Hepatocyte (in vitro differentiated cells): ENCODE measurements at places on chromosomes 2 and 18. TPM values are rescaled to one million over a fixed set of nuclear protein-coding genes. Genes with fewer than 3 reads are reported as not detected.
A peak's percentile ranks its signal among the peaks of the same experiment; 100 is the strongest.

DNA sequence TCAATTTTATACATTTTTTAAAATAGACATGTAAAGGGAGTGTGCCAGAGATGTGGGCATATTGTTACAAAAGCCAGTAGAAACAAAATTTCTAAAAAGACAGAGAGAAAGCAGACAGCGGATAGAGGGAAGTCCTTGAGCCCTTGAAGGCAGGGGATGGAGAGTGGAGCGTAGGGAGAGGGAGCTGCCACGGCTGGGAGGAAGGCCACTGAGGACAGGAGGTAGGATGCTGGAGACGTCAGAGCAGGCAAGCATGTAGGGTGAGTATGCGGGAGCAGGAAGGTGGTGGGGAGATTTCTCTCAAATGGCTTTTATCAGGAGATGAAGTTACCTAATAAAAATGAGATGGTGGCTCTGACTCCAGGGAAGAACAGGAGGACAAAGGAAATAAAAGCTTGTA is 24.0 kb upstream of the NCL start:
- no peaks in the 10 kb centered on the region for H3K4me1 ChIP-seq
- no peaks in the 10 kb centered on the region for H3K27me3 ChIP-seq
- no peak overlapping the region for H3K27ac ChIP-seq
- DNase-seq, result no peak
- H3K36me3 ChIP-seq, result no peaks in the 10 kb centered on the region

- peak; percentile 40 for DNase-seq
- no peak overlapping the region for H3K27ac ChIP-seq
- no peaks in the 10 kb centered on the region for H3K4me1 ChIP-seq
- H3K4me3 ChIP-seq, result no peak overlapping the region
Observed at GRCh38 chr2:49616800-49617199, 462.5 kb upstream of the FSHR start.

- H3K27me3 ChIP-seq, result no peaks in the 10 kb centered on the region
- H3K36me3 ChIP-seq, result no peaks in the 10 kb centered on the region
- DNase-seq, result no peak
- H3K4me1 ChIP-seq, result no peaks in the 10 kb centered on the region
- H3K4me3 ChIP-seq, result no peak overlapping the region
Observed at GRCh38 chr2:148586522-148587128, 57.9 kb upstream of the EPC2 start.

CYRIA gene
- 1.5 and 1.8 TPM in 2 replicates for total RNA-seq

DNA sequence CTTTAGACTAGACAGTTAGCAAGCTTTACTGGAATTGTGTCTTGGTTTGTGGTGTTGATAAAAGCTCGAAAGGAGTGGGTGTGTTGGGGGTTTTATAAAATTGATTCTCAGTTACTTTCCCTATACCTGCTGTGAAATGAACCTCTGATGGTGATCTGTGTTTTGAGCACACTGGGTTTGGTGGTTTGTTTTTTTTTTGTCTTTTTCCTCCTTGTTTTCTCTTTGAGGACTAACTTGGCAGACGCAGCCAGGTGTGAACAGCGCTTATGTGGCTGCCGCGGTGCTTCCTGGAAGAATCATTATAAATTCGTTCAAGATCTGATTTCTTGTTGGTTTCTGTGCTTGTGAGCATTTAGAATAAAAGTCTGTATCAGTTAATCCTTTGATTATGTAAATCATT is 28.5 kb downstream of the GRHL1 start:
- DNase-seq, result no peak
- no peaks in the 10 kb centered on the region for H3K4me1 ChIP-seq
- no peak overlapping the region for H3K4me3 ChIP-seq
- H3K36me3 ChIP-seq, result no peaks in the 10 kb centered on the region

DNA sequence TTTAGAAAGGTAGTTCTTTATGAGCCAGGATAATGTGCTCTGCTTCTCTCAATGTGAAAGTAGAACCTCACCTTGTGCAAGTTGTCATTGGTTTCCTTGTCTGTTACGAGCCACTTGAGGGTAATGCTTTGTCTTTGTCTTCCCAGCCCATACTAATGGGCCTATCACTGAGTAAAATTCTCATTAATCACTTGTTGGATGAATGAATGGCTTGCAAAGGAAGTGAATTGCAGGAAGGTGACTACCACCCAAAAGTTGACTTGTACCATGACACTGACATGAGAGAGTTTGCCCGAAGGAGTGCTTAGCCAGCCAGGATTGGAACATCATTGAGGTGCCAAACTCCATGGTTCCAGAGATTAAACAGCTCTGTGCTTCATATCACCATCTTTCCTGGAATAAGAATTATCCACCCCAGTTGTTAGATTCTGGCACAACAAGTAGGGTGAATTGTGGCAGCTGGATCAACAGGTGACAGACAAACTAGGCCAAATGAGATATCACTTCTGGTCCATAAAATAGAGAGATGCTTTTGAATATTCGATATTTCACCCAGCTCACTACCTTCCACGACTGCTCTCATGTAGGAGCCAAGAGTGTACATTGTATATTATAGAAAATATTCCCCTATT is 20.5 kb upstream of the CD28 start:
- H3K4me1 ChIP-seq, result peaks cover 5% of the 10 kb centered on the region
- H3K27me3 ChIP-seq, result no peaks in the 10 kb centered on the region
- H3K27ac ChIP-seq, result no peak overlapping the region
- no peak for DNase-seq

- no peaks in the 10 kb centered on the region for H3K4me1 ChIP-seq
- no peak for DNase-seq
- no peaks in the 10 kb centered on the region for H3K36me3 ChIP-seq
- no peaks in the 10 kb centered on the region for H3K27me3 ChIP-seq
- H3K27ac ChIP-seq, result no peak overlapping the region
Observed at GRCh38 chr2:128726236-128726635, 407.6 kb upstream of the HS6ST1 start.

CYP20A1 gene
- total RNA-seq, result 22.0 and 26.5 TPM in 2 replicates

- no peak overlapping the region for H3K4me3 ChIP-seq
- H3K27me3 ChIP-seq, result no peaks in the 10 kb centered on the region
- no peaks in the 10 kb centered on the region for H3K36me3 ChIP-seq
Observed at GRCh38 chr2:7825591-7826312, 856.1 kb upstream of the ID2 start.

DNA sequence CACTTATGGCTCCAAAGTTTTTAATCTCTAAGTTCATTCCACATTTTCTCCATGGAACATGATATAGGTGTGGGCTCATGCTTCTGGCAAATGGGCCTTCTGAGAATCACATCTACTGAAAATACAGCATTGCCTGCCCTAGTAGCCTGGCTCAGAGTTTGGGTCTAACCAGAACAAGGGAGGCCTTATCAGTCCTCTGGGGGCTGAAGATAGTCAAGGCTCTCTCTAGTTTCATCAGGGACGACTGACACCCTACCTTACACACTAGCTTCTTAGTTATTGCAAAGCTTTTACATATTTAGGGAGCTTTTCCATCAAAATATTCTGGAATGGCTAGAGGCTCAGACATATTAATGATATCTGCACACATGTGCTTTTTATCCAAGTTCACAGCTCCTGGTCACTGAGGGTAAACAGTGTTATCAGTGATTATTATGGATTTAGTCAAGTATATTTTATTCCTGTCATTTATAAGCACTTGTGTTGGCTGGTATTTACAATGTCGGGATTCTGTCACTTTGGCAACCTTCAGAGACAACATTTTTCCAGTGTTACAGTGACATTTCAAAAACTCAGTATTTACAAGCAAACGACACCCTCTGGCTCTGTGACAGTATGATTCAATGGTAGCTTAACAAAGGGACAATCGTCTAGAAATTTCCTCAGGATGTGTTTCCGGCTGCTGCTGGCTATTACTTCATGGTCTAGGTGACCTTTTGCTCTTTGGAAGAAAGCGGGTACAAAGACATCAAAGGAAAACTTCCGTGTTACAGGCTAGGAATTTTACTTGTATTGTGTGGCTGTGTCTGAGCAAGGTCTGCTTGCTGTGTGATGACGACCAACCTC is 200.6 kb downstream of the TCF4 start:
- no peak overlapping the region for H3K4me3 ChIP-seq
- no peak overlapping the region for H3K27ac ChIP-seq
- no peak for DNase-seq
- no peaks in the 10 kb centered on the region for H3K36me3 ChIP-seq

DNA sequence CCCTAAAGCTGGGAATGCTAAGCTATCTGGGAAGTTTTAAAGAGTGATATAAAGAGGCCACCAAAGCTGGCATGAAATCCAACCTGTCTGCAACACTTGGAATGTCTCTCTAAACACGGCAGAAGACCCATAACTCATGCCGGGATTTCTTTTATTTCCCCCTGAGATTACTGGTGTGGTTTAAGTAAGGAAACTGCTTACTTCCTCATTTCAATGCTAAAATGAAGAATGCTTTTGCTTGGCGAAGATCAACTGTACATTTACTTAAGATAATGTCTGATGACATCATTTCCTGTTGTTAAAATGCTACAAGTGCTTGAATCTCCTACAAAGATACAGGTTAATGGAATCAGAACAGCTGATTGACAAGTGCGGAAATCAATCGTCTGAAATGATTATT is 353.8 kb upstream of the SALL3 start:
- no peaks in the 10 kb centered on the region for H3K36me3 ChIP-seq
- no peak overlapping the region for H3K4me3 ChIP-seq
- no peak overlapping the region for H3K27ac ChIP-seq

SETBP1 gene
- total RNA-seq, result 20.1 and 21.1 TPM in 2 replicates

GRCh38 chr2:168136392-168136977 is 110.9 kb downstream of the STK39 start:
- no peak overlapping the region for H3K4me3 ChIP-seq
- H3K27ac ChIP-seq, result peak overlapping the region; percentile 17
- no peaks in the 10 kb centered on the region for H3K36me3 ChIP-seq

DNA sequence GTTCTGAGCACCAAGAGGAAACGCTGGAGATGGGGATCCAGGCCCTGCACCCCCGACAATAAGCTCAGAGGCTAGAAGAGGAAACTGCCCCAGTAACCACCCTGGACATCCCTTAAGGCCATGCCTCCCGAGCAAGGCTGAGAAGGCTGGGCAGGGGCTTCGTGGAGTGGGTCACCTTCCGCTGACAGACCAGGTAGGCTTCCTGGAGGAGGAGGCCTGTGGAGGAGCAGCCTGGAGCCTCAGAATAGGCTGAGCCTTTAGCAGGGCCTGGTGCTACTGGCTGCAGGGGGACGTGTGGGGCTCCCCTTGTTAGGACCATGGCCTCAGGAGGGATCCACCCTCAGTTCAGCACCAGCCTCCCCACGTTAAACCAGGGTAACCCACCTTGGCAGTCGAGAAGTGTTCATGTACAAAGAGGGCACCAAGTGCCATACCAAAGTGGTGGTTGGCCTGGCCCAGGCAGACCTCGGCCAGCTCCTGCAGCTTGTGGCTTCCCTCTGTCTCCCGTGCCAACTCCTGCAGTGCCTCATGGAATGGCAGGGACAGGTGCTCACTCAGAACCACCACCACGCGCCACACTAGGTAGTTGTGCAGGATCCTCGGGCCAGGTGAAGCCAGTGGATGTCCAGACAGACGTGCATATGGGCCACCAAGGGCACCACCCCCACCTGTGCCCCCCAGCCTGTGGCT is 28.5 kb upstream of the ALPP start:
- H3K27ac ChIP-seq, result no peak overlapping the region
- H3K36me3 ChIP-seq, result no peaks in the 10 kb centered on the region
- H3K27me3 ChIP-seq, result no peaks in the 10 kb centered on the region
- H3K4me1 ChIP-seq, result no peaks in the 10 kb centered on the region
- no peak for DNase-seq
